ENCODE measurements at places on chromosomes 5 and 9.

DNA sequence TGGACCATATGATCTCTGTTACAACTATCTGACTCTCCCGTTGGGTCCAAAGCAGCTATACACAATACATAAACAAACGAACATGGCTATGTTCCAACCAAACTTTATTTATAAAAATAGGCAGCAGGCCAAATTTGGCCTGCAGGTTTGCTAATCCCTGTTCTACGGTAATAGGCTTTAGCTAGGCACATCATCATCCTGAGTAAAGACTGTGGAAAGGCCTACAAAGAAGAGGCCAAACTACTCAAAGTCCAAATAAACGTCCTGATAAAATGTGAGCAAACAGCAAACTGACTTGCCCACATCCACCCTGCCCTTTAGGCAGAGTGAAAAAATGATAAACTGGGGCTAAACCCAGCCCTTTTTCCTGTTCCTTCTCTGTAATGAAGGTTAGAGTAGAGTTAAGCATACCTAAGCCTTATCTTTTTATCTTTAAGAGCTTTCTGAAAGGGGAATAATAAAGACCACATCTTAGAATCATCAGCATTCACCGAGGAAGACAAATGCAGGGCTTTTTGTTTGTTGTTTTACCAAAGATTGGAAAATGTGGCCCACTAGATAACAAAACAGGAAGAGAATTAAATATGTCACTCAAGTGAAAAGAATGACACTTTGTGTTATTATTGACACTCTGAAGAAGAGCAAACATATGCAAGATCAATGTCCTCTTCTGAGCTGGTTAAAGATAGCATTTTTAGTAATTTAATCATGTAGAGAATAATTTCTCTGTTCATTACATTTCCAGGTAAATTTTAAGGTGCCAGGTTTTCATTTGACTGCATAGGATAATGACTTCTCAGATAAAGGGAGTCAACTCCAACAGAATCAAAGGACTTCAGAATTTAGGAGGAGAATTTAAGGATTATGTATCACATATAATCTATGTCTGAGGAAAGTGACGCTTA lies 160.0 kb upstream of the GNA14 start:
- H3K4me3 ChIP-seq, result no peak overlapping the region
- H3K4me1 ChIP-seq, result no peaks in the 10 kb centered on the region
- H3K27me3 ChIP-seq, result no peaks in the 10 kb centered on the region
- no peaks in the 10 kb centered on the region for H3K36me3 ChIP-seq
- DNase-seq, result peak; percentile 31
- H3K27ac ChIP-seq, result peak overlapping the region; percentile 51

DNA sequence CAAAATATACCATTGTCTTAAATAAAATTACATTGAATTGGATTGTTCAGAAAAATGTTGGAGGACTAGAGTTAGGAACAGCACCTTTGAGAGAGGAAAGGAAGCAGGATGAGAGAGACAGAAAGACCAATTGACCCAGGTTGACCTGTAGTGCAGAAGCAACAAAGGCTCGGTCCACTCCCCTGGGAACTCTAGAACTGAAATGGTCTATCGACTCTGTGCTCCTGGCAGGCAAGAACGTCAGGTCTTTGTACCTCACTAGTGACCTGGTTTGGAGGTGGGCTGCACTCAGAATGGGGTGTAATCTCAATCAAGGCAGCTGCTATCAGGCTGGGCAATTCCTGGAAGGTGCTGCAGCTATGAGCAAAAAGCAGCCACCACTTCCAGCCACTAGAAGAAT lies 110.8 kb downstream of the FAM174A start:
- H3K27ac ChIP-seq, result no peak overlapping the region
- no peak overlapping the region for H3K4me3 ChIP-seq
- H3K27me3 ChIP-seq, result no peaks in the 10 kb centered on the region
- DNase-seq, result peak; percentile 3
- H3K36me3 ChIP-seq, result no peaks in the 10 kb centered on the region

GRCh38 chr9:80062567-80062966 lies 490.8 kb downstream of the TLE4 start:
- H3K4me3 ChIP-seq, result no peak overlapping the region
- no peaks in the 10 kb centered on the region for H3K36me3 ChIP-seq
- H3K27me3 ChIP-seq, result no peaks in the 10 kb centered on the region
- H3K27ac ChIP-seq, result peak overlapping the region; percentile 71

- H3K4me3 ChIP-seq, result no peak overlapping the region
- no peak for DNase-seq
- no peaks in the 10 kb centered on the region for H3K4me1 ChIP-seq
- H3K27ac ChIP-seq, result no peak overlapping the region
- H3K36me3 ChIP-seq, result no peaks in the 10 kb centered on the region
These were observed 30.4 kb downstream of the FEM1C start for GRCh38 chr5:115514220-115514619.

DNA sequence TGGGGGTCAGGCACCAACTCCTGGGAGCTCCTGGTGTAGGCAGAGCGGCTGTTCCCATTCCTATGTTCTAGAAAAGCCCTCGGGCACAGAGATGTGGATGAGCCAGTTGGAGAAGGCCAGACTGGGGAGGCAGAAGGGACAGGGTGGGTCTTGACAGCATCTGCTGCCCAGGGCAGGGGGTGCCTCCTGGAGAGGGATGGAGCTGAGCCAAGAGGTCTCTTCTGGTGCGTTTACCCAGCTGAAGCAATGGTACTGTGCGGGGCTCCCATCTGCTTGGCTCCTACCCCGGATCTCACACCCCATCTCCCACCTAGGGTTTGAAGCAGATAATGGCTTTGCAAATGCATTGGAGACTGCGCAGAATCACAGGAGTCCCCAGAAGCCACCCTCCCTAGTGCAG lies 41.3 kb downstream of the SHB start:
- peak overlapping the region; percentile 79 for H3K27ac ChIP-seq
- no peaks in the 10 kb centered on the region for H3K27me3 ChIP-seq
- peak; percentile 33 for DNase-seq
- no peak overlapping the region for H3K4me3 ChIP-seq

DNA sequence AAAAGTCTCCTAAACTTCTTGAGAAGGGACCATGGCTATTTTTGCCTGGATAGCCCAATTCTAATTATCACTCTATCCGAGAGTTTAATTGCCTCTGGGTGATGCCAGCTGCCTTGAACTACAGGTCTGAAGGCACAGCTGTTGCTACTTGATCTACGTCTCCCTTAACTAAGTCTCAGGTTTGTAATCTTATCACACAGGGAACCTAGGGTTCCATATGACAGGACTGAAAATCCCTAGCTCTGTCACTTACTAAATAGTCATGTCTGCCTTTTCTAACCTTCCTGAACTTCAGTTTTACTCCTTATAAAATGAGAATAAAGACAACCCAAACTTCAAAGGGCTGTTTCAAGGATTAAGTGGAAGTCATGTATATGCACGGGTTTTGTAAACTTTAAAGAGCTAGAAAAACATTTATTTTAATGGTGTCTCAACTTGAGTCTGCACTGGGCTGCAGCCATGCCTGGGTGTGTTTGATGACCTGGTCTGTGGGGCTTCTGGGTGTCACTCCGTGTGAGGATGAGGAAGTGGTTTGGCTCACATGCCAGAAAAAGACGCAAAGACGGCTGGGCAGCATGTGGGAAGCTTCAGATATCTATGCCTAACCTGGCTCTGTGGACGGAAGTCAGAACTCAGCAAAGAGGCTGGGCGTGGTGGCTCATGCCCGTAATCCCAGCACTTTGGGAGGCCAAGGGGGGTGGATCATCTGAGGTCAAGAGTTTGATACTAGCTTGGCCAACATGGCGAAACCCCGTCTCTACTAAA lies 129.3 kb upstream of the SLC44A1 start:
- H3K36me3 ChIP-seq, result no peaks in the 10 kb centered on the region
- H3K27me3 ChIP-seq, result no peaks in the 10 kb centered on the region
- peak; percentile 31 for DNase-seq

DNA sequence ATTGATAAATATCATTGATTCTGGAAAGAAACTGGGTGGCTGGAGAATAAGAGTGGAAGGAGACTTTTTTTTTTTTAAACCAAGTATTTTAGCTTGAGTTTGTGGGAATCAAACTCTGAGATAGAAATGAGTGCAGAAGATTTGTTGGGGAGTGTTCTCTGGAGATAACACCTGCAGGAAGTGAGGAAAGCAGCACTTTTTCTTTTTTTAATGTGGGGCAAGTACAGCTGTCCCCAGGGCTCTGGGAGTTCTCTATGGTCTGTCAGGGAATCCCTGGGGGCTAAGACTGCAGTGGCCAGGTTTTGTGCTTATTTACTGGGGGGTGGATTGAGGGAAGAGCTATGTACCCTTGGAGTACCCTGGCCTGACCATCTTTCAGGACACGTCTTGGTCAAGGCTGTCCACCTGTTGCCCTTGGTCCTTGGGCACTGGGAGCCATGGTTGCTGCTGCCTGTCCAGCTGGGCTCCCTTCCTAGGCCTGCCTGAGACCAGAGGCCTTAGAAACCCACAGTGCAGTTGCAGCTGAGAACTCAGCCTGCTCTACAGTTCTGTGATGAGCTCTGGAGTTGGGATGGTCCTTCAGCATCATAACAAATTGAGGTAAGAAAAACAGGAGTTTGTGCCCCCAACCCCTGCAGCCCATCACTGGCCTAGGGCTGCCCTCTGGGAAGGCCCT lies 85.8 kb downstream of the PHAX start:
- H3K27me3 ChIP-seq, result no peaks in the 10 kb centered on the region
- no peak for DNase-seq
- no peak overlapping the region for H3K27ac ChIP-seq
- H3K4me3 ChIP-seq, result no peak overlapping the region

GRCh38 chr9:2634818-2635217 lies 13.2 kb downstream of the VLDLR start:
- no peaks in the 10 kb centered on the region for H3K27me3 ChIP-seq
- DNase-seq, result no peak
- peaks cover 2% of the 10 kb centered on the region for H3K4me1 ChIP-seq
- no peak overlapping the region for H3K4me3 ChIP-seq

DNA sequence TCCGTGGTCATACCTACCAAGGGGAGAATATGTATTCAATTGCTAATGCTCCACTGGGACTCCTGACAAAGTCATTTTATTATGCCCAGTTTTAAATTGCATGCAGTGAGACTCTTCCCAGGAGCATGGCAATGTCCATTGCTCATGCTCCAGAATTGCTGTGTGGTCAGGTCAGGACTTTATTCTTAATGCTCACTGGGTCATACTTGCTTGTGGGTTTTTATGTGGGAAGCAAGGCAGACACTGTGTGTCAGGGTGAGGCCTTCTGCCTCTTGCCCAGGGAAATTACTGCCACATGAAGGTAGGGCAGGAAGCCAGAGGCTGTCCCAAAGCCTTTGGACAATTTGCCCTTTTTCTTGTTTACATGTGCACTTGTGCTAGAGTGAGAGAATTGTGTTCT lies 164.6 kb upstream of the MEF2C start:
- no peaks in the 10 kb centered on the region for H3K27me3 ChIP-seq
- no peaks in the 10 kb centered on the region for H3K4me1 ChIP-seq
- no peak overlapping the region for H3K4me3 ChIP-seq
- DNase-seq, result no peak
- no peak overlapping the region for H3K27ac ChIP-seq

Measured in trophoblast cell (in vitro differentiated cells and primary cell).